ENCODE measurements at places on chromosomes 16 and 17.

DNA sequence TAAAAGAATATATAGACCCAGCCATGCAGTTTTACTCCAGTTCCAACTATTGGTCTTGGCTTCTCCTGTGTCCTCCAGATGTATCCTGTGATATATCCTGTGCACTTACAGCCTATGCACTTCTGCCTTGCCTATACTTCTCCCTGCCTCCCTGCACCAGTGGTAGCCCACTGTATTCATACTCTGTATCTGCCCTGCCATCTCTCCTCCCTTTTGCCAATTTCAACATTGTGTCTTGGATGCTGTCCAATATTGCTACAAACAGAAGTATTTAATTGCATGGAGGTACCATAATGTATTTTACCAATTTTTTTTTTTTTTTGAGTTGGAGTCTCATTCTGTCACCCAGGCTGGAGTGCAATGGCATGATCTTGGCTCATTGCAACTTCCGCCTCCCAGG lies 242.7 kb downstream of the HAPSTR1 start:
- no peak for DNase-seq

- DNase-seq, result no peak
These were observed 165.8 kb downstream of the MAF start for GRCh38 chr16:79434771-79435170.

- DNase-seq, result no peak
These were observed 92.6 kb downstream of the KANSL1 start for GRCh38 chr17:46100590-46100989.

DNA sequence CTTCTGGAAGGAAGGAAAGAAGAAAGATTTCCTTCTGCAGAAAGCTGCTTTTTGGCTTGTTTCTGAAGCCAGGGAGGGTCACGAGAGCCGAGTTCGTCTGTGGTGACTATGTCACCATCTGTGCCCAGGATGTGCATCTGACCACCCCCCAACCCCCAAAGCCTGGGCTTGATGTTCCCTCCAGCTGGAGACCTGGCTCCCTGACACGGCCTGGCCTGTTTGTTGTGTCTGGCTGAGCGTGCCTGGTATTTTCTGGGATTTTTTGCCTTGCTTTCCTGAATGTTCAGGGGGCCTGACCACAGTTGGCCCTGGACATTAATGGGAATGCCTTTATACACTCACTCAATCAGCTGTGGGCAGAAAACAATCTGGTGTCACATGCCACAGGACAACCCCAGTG lies 38.9 kb downstream of the LGALS9 start:
- no peak for DNase-seq

DNA sequence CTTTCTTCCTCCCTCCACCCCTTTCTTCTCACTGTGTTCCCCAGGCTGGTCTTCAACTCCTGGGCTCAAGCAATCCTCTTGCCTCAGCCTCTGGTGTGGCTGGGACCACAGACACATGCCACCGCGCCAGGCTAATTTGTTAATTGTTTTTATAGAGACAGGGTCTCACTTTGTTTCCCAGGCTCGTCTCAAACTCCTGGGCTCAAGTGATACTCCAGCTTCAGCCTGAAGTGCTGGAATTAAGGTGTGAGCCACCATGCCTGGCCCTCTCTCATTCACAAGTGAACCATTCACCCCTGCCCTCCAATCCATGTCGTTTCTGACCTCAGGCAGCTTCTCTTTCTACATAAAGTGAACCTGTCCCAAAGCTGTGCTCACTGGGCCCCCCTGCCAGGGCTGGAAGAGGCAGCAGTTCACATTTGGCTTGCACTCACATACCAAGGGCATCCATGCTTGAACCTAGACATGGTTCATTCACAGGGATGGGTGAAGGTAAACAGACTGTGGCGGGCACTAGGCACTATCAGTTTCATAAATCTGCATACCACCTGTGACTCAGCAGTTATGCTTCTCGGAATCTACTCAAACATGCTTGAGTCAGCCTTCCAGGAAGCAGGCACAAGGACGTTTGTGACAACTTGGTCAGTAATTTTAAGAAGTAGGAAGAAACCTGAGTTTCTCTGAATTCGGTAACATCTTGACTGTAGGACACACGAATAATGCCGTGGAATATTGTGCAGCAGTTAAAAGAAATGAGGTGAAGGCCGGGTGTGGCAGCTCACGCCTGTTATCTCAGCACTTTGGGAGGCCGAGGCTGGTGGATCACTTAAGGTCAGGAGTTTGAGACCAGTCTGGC lies 6.0 kb upstream of the RNF213 start:
- no peak for DNase-seq

- DNase-seq, result no peak
These were observed 839.7 kb downstream of the CDH11 start for GRCh38 chr16:64282181-64282580.

GRCh38 chr17:60857556-60858080 lies 180.0 kb downstream of the BCAS3 start:
- DNase-seq, result no peak

GRCh38 chr16:84497418-84498222 lies 6.8 kb downstream of the MEAK7 start:
- no peak for DNase-seq

GRCh38 chr17:48374650-48375230 lies 55.3 kb downstream of the SKAP1 start:
- no peak for DNase-seq

- DNase-seq, result no peak
These were observed at the start of gene XYLT1 for GRCh38 chr16:17470908-17471718. TSS of gene XYLT1 (minus strand) at chr16:17470960. CDS start at chr16:17470796, 164 bp downstream.

DNA sequence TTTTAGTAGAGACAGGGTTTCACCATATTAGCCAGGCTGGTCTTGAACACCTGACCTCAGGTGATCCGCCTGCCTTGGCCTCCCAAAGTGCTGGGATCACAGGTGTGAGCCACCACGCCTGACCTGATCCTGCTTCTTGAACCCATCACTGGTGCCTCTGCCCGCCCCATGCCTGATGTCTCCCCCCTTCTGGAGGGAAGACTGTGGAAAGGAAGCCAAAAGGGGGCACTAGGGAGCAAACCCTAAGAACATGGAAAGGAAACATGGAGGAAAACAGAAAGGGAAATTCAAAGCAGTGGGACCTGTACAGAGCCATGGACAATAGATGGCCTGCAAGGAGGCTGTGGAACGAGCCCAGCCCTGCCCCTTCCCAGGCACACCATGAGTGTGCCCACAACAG lies 31.1 kb upstream of the FASN start:
- no peak for DNase-seq

DNA sequence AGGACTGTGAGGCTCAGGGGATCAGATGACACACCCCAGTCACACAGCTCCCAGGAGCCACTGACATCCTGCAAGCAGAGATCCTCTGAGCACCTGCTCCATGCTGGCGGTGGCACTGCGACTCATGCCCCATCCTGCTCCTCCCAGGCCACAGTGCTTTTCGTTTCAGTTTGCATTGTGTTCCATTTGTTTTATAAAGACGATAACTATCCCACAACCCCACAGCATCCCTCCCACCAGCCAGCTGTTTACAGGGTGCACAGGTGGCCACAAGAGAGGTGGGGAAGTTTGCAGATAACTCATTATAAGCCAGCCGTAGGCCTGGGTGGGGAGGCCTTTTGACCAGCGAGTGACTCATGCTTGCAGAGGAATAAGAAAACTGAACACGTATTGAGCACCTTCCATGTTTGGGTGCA lies 28.2 kb downstream of the BCO1 start:
- DNase-seq, result no peak

- no peak for DNase-seq
These were observed 15.9 kb downstream of the TANC2 start for GRCh38 chr17:62981933-62982332.

DNA sequence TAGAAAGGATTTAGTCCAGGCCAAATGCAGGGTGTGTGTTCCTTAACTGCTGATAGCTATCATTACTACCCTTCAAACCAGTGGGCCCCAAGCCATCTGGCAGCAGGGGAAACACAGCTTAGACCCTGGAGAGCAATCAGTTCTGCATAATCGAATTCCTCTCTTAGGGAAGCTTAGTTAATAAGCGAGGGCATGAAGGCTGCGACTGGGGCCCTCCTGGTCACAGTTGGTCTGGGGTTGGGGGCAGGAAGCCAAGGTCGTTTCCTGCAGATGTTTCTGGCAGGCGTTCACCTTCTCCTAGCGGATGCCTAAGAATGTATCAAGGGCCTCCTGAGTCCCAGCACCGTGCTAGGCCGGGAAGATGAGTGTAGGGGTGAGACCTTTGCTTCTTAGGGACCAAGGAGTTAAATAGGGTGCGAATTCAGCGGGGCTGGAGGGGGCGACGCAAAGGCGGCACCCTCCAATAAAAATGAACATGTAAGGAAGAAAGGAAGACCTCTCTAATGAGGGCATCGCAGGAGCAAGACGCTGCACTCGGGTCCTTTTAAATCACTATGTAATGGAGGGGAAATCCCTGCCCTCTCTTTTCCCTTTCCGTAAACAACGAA lies 16.5 kb upstream of the EEF2K start:
- peak; percentile 34 for DNase-seq

GRCh38 chr16:51071326-51071725 lies 79.7 kb downstream of the SALL1 start:
- no peak for DNase-seq

- DNase-seq, result no peak
These were observed 15.5 kb downstream of the CX3CL1 start for GRCh38 chr16:57387598-57388354.

GRCh38 chr16:69013991-69014390 lies 91.5 kb upstream of the HAS3 start:
- DNase-seq, result no peak

GRCh38 chr16:11164482-11165270 lies 91.3 kb downstream of the SOCS1 start:
- no peak for DNase-seq

DNA sequence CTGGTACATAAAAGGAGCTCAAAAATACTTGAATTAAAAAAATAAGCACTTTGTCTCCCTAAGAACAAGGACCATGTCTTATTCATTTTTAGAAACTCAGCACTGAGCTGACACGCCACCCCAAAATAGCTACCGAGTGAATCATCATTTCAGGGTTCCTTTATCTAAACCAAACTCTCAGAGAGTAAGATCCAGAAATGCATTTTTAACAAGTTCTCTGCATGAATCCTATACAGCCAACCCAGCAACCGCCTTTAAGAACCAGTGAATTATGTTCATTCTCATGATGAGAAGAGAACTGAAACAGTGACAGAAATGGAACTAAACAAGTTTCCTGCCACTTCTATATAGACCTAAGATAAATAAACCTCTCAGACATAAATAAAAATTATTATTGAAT lies 8.7 kb downstream of the C16orf87 start:
- DNase-seq, result no peak

DNA sequence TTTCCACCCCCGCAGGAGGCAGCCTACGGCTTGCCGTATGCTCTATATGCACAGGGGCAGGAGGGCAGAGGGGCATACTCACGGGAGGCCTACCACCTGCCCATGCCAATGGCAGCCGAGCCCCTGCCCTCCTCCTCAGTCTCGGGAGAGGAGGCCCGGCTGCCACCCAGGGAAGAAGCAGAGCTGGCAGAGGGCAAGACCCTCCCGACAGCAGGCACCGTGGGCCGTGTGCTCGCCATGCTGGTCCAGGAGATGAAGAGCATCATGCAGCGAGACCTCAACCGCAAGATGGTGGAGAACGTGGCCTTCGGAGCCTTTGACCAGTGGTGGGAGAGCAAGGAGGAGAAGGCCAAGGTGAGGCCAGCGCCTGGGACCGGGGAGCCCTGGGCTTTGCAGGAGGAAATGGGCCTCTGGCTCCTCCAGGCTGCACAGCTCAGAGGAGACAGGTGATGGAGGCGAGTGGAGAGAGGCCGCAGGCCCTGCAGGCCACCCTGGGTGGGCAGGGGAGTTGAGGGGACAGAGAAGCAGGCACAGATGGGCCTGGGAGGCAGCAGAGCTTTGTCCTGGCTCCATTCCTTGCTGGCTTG lies 8.6 kb downstream of the SETD1A start:
- no peak for DNase-seq

GRCh38 chr17:34173241-34173640 lies 81.8 kb upstream of the CCL2 start:
- DNase-seq, result no peak

- no peak for DNase-seq
These were observed 75.8 kb upstream of the TRAP1 start for GRCh38 chr16:3793161-3793576.

GRCh38 chr17:15171167-15172047 lies 93.7 kb downstream of the PMP22 start:
- no peak for DNase-seq

DNA sequence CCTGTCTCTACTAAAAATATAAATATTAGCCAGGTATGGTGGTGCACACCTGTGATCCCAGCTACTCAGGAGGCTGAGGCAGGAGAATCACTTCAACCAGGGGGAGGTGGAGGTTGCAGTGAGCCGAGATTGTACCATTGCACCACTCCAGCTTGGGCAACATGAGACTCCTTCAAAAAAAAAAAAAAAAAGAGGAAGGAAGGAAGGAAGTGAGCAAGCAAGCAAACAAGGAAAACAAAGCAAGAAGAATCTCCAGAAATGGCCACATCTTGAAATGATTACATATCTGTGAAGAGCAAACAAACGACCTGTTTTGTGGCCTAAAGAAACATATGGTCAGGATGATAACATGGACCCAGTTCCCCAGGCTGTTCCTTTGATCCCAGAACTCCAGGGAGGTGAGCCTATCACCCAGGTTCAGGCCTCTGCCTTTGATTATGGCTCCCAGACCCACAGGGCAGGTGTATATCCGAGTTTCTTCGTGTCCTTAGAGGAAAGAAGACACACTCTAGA lies 8.9 kb downstream of the ACOX1 start:
- no peak for DNase-seq

GRCh38 chr17:19387921-19388521 lies 1.0 kb upstream of the MFAP4 start:
- DNase-seq, result peak; percentile 91

- DNase-seq, result no peak
These were observed 5.0 kb downstream of the SLC5A2 start for GRCh38 chr16:31487720-31488467.

DNA sequence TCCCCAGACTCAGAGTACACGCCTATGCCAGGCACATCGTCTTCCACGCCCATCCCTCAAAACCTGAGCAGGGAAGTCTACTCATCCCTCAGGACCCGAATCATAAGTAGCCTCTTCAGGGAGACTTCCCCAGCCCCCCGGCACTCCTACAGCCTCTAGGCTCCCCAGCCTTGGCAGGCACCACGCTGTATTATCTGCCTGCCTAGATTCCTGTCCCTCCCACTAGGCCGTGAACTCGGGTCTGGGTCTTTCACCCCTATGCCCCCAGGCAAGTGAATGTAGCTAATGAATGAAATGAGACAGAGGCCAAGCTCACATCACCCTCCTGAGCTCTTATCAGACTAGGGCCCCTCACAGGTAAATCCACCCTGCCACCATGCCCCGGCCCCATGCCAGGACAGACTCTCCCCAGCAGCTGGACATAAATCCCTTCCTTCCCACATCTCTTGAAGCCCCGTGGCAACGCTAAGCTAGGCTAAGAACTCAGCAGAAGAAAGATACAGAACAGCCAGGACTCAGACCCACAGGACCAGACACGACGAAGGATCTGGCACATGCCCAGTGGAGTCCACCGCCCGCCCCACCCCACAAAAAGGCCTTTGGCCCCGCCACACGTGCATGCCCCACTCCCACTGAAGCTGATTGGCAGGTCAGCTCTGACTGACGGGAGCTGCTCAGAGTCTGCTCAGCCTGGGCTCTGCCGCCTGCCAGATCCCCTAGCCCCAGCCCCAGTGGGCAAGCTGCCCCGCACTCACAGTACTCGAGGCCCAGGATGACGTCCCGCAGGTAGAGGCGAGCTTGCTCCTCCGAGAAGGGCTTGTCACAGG lies 13.0 kb downstream of the CAMKK1 start:
- peak; percentile 35 for DNase-seq

Measured in DMS 273 treated with DMSO at 0.1 percent for 48 hours (cell line).